Anterior cingulate cortex (tissue), 58 donors: ENCODE measurements at places on chromosomes 1 and 21.

GRCh38 chr1:209858561-209859103, 30.9 kb downstream of the UTP25 start:
- no peak for DNase-seq

DNA sequence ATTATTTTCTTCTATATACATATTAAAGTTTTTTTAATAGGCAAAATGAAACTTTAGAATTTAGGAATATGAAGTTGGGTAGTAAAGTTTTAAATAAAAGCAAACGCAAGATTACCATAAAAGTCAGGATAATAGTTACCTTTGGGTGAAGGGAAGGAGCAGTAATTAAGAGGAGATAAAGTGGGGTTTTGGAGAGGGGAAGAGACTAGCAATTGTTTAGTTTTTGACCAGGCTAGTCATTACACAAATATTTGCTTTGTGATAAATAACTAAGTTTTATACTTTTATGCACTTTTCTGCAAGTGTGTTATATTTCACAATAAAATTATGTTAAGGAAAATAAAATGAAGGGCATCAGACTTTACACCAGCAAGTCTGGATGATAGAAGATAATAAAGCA, 27.7 kb upstream of the GUCA2B start:
- no peak for DNase-seq

DNA sequence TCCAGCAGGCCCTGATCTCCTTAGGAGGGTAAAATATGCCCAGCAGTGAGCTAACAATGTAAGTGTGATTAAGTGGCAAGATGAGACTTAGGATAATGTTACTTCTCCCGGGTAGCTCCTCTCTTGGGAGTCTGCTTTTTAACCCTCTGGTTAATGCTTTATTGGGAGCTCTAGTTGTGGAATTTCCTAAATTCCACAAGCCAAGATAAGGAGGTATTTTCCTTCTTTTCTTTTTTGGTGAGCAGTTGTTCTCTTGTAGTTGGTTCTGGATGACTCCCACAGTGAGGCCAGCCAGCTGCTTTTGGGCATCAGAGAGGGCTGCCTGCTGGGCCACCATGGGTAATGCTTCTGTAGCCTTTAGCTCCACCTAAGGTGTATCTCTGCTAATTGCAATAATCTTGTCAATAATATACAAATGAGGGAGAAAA, 19.3 kb downstream of the C1orf52 start:
- DNase-seq: no peak

DNA sequence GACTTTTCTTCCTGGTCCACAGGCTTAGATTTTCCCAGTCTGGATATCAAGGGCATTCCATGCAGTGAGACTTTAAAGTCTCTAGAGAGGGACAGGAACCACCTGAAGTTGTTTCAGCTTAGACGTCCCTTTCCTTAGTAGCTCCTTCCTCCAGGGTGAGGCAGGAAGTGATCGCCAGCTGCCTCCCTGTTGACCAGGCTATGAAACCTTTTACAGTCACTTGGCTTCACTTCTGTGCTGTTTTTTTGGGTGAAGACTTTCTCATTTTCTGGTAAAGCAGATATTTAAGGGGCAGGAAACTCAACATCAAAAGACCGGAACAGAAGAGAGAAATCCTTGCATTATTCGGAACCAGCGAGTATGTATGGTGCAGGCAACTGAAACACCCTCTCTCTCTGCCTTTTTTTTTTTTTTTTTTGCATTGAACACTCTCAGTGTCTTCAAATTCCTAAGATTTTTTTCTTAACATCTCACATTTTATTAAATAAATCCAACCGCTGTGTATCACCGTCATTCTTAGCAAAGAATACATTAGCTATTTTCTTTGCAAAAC, 234.6 kb upstream of the IRF2BP2 start:
- no peak for DNase-seq

DNA sequence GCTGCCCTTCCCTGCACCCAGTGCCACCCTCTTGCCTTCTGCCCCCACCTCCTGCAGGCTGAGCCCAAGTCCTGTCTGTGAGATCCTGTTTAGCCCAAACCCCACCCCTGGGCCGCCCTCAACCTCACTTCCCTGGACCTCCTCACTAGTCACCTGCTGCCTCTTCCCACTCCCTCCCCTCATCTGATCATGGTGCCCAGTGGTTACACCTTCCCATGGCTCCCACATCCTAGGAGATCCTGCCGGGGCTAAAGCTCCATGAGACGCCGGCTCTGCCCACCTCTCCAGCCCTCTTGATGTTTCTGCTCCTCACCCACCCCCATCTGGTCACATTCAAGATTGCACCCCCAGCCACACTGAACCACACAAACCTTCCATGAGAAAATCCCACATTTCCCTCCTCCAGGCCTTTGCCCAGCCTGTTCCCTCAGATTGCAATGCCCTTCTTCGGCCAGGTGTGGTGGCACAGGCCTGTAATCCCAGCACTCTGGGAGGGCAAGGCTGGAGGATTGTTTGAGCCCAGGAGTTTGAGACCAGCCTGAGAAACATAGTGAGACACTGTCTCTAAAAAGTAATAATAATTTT, 17.0 kb downstream of the TTC39A start:
- no peak for DNase-seq

DNA sequence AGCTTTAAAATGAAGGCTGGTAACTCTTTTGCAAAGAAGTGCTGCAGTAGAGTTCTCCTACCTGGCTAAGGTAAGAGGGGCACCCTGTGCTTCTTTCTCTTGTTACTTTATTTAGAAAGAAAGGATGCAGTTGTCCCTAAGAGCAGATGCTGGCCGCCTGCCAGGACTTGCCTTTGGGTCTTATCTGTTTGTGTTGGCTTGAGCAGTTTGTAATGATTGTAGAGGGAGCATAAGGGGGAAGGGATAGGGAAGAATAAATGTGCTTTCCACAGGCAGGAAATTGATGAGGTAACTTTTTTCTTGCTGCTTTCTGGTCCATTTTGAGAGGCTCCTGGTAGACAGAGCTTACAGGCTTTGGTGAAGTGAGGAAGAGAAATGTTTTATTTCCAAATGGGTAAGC, 229.6 kb downstream of the HHAT start:
- no peak for DNase-seq

- no peak for DNase-seq
Observed at GRCh38 chr1:208951908-208952307, 631.6 kb upstream of the CAMK1G start.

DNA sequence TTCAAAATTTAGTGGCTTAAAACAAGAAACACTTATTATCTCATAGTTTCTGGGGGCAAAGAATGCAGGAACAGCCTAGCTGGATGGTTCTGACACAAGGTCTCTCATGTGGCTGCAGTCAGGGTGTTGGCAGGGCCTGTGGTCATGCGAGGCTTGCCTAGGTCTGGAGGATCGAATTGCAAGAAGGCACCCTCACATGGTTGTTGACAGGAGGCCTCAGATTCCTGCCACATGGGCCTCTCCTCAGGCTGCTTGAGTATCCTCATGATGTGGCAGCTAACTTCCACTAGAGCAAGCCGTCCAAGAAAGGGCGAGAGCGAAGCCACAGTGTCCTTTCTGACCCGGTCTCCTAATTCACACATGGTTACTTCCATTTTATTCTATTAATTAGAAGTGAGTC, 6.2 kb upstream of the NRIP1 start:
- DNase-seq: no peak

GRCh38 chr1:228039006-228039903, 32.5 kb downstream of the WNT3A start:
- DNase-seq: no peak

DNA sequence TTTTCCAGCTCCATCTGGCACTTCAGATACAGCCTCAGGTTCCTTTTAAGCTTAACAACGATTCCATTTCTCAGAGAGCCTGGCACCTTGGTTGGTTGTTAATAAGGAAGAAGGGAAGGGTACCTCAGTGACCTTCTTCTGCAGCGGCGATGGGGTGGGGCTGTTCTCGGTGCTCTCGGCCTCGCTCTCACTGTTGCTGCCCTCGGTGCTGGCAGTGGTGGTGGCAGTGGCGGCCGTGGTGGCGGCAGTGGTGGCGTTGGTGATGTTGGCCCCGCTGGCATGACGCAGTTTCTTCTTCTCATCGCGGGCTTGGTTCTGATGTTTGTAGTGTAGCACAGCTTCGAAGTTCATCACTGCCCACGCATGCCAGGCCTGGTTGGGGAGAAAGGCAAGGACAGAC, 30.7 kb upstream of the EXOSC10 start:
- no peak for DNase-seq

GRCh38 chr1:119316870-119317416, 51.6 kb upstream of the HAO2 start:
- DNase-seq: no peak

DNA sequence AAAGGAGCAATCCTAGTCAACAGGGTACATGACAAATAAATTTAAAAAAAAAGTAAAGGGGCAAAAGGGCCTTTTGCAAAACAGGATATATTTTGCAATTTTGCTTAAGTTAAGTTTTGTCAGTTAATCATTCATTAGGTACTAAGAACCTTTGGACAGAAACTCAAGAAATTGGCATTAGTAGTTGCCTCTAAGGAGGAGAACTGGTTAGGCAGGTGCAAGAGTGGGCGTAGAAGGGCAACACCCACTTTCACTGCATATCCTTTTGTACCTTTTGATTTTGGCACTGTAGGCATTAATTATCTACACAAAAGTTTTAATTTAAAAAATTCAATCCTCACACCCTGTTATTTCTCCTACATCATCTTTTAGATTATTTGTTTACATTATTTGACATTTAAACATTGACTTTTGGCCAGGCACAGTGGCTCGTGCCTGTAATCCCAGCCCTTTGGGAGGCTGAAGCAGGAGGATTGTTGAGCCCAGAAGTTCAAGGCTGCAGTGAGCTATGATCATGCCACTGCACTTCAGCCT, 4.3 kb downstream of the DDAH1 start:
- DNase-seq: no peak

DNA sequence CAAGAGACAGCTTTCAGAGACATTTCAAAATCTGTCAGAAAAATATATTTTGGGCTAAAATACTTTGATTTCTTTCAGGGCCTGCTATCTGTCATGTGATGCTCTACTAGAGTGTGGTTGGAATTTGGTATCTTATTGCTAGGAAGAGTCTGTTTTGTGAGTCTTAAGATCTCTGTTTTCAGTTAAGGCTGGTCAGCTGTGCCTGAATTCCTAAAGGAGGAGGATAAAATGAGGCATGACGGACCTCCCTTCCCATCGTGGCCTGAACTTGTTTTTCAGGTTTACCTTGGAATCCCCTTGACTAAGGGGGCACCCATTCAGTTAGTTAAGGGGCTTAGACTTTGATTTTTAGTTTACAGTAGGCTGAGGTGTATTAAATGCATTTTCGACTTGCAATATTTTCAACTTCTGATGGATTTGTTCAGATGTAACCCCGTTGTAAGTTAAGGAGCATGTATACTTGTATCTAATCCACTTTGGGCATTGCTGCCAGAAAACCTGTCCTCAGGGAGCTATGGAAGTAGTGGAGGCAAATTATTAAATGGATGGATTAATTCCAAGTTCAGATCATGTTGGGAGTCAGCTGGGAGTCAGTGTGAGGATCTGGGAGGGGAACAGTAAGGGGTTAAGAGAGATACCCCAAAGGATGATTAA, 18.3 kb downstream of the CAPN2 start:
- no peak for DNase-seq

GRCh38 chr1:237219751-237220642, 178.0 kb downstream of the RYR2 start:
- no peak for DNase-seq

- DNase-seq: no peak
Observed at GRCh38 chr1:163980394-163980793, 578.6 kb upstream of the PBX1 start.

DNA sequence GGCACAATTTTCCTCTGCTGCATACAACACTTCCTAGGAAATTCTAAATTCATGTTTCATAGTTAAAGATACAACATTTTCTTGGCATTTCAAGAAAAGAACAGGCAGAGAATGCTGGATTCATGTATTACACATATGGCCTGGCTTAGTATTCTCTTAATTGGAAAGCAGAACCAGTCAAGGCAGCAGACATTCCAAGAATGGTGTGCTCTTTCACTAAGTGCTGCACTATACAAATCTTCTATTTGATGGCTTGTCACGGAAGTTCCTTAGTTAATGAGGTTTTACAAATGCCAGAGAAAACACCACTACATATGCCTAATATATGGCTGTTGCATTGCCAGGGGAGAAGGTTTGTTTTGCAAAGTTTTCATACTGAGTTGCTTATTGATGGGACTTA, 80.8 kb upstream of the DYNLT5 start:
- DNase-seq: no peak

DNA sequence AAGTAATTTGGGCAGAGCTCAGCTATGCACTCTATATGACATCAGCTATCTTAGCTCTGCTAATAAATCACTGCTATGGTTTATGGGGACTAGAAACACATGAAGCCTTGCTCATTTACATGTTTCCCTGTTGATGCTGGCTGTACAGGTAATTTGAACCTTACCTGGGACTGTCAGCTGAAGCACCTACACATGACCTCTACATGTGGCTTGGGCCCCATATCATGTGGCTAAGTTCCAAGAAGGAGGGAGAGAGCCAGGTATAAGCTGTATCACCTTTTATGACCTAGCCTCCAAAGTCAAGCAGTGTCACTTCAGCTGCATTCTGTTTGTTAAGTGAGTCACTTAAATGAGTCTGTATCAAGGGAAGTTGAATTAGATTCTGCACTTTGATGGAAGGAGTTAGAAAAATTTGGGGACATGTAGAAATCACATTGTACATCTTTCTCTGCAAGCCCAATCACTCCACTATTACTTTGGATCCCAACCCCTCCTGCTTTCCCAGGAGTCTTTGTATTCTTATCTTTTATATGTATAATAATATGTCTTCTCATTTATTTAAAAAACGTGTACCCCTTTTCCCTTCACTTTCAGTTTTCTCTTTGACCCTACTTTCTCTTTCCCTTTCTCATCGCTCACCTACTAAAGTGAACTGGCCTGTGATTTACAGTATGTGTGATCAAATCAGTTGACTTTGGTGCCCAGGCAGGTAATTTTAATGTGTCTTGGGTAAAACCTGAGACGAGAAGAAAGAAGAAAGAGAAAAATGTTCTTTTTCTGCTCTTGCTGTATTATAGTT, 53.4 kb upstream of the PRKACB start:
- no peak for DNase-seq
